ENCODE measurements at places on chromosomes 1 and 21. TPM values are rescaled to one million over a fixed set of nuclear protein-coding genes. Genes with fewer than 3 reads are reported as not detected.

DNA sequence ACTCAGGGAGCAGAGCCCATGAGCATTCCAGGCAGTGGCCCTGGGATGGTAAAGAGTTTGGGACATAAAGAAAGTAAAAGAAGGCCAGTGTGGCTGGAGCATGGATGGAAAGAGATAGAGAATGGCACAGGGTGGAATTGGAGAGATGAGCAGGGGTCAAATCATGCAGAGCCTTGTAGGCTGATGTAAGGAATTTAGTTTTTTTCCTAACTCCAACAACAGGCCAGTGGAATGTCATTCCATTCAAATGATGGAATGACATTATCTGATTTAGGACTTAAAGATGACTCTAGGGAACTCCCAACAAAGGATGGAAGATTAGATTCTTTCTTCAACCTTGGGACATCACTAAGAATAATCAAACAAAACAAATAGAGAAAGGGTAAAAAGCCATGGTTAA lies 12.8 kb upstream of the S100A2 start:
- DNase-seq, result no peak

NCF2 gene
- 19.1 TPM for total RNA-seq

OR2L13 gene
- not detected for total RNA-seq

CASP9 gene
- 5.1 TPM for total RNA-seq

GJA4 gene
- 6.1 TPM for total RNA-seq

Measured in skin of body (tissue), 3 donors.